Posterior vena cava (tissue), 2 donors: ENCODE measurements at places on chromosomes 5 and 9. TPM values are rescaled to one million over a fixed set of nuclear protein-coding genes. Genes with fewer than 3 reads are reported as not detected.
A peak's percentile ranks its signal among the peaks of the same experiment; 100 is the strongest.

DNA sequence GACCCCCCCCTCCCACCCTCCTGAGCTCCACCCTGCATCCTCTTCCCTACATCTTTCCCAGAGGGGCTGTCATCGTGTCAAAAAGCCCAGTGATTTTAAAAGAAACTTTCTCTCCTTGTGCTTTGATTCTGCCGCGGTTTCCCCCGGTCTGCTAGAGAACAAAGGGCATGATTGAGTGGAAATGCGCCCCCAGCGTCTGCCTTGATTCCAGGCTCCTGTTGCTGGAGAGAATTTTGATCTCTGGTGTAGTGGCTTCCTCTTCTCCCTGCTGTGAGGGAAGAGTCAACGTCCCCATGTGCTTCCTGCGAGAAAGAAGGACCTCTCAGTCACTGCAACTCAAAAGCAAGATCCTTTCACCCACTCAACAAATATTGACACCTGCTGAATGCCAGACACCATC lies 61.9 kb upstream of the RAPGEF1 start:
- no peak for DNase-seq

The ORM2 gene
- not detected for total RNA-seq

GRCh38 chr5:168317096-168317520 lies 25.7 kb downstream of the WWC1 start:
- peak; percentile 52 for DNase-seq

DNA sequence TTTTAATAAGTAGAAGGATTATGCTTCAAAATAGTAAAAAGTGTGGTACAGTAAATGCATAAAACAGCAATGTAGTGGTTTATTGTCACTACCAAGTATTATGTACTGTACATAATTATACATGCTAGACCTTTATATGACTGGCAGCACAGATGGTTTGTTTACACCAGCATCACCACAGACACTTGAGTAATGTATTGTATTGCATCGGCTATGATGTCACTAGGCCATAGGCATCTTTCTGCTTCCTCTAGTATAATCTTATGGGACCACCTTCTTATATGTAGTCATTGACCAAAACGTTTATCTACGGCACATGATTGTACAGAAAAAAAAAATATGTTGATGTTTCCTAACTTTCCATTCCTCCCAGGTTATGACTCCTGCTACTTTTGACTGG lies 31.9 kb upstream of the SSBP2 start:
- DNase-seq = no peak
